MG63 (cell line): ENCODE measurements at places on chromosomes 1 and 21.

- no peak for DNase-seq
Observed at GRCh38 chr21:34970566-34970965, 78.5 kb downstream of the RUNX1 start.

DNA sequence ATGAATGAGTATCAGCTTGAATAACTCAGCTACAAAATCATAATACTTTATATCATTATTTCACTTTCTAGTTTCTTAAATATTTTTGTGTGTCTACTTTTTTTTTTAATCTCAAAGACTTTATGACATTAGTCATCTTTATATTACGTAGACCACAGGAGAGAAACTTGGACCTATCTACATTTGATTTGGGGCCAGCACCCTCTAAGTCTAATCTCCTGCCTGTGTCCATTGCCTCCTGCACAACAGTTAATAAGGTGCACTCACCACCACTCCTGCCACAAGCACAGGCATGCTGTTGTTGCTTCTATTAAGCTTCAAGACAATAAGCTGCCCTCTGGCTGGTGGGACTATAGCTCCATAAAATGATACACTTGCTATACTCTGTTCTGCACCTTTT is 70.4 kb downstream of the DIRAS3 start:
- peak; percentile 7 for DNase-seq

- peak; percentile 50 for DNase-seq
Observed at GRCh38 chr1:59013276-59013927, 229.6 kb upstream of the JUN start.

DNA sequence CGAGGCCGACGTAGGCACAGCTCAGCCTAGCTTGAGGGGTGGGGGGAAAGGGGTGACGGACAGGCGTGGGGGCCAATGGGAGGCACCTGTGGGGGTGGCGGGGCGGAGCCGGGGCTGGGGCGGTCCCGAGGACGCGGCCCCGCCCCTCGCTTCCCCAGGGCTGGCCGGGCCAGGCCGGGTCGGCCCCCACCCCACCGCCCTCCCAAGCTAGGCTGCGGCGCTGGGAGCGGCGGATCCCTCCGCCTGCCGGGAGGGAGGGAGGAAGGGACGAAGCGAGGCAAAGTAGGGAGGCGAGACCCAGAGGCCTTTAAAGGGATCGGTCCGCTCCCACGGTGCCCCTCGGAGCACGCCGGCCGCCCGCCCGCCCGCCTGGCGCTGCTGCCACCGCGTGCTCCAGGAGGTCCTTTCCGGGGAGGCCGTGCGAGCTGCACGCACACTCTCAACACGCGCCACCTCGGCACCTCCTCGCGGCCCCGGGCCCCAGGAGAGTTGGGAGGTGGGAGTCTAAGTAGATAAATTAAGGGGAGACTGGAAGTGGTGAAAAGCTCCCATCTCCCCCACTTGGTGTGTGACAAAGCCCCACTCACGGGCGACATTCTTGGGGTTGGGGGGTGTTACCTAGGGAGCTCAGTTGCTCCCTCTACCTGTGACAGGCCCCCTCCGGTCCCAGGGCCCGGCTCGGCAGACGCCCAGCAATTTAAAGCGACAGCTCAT is 375 bp upstream of the MEF2D start:
- DNase-seq: peak; percentile 98

DNA sequence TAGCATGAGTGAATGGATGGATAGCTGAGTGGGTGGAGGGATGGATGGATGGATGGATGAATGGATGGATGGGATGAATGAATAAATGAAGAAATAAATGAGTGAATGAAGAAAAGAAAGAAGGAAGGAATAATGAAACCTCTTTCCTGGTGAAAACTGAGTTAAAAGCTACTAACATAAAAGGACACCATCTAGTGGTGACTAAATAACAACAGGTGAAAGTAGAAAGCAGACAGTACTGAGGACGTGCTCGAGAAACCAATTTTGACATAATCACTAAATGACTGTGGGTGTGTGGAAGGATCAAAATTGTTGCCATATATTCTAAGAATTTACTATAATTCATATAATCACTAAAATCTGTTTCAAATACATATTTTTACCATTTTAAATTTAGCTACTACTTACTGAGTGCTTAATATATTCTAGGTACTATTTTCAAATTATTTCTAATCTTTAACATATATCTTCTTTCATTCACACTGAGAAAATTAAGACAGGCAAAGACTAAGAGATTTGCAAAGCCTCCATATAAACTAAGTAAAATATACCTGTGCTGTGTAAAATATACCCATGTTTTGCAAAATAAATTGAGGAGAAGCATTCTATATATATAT is 522.9 kb downstream of the LRRIQ3 start:
- no peak for DNase-seq

DNA sequence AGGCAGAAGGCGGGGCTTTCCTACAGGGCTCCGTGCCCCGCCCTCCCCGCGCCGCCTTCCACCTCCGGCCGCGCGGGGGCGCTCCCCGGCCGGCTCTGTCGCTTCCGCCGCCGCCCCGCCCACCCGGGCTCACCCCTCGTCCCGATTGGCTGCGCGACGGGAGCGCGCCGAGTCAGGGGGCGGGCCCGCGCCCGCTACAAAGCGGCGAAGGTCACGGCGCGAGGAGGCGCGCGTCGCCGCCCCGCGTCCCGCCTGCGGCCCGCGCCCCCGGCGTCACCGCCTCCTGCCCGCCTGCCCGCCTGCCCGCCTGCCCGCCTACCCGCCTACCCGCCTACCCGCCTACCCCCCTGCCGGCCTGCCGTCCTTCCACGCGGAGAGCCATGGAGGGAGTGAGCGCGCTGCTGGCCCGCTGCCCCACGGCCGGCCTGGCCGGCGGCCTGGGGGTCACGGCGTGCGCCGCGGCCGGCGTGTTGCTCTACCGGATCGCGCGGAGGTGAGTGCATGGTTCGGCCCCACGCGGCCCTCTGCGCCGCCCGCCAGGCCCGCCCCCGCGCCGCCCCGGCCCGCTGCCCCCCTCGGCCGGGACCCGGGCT is at the start of gene TMEM201:
Gene TMEM201 (plus strand): TSS at position 361 of the 593 bp plus-strand sequence. CDS start 20 bp downstream, at position 381.
- DNase-seq: peak; percentile 93

DNA sequence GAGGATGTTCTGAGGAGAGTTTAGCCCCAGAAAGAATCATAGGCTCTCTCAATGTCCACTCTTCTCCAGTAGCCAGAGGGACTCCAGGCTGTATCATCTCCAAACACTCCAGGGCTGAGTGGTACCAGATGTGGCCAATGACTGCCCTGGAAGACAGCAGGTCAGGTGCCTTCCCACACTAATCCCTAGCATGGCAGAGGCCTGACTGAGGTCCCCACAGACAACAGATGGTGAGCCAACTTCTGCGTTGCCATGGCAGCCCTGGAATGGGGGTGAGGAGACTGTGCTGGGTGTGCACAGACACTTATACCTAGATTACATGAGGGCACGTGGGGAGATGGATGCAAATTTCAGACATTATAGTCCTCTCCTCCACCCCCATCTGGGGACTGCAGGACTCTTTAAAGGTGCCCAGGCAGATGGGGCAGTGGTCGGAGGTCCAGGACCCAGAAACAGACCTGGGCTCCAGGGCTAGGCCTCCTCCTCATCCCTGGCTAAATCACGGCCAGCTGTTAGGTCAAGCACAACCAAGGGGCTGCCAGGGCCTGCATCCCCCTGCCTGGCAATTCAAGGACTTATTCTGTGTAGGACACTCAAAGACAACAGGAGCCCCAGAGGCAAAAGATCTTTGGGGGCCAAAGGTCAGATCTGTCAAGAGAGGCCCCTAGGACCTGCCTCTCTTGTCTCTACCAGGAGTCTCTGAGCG is 42.9 kb downstream of the CAMK2N1 start:
- no peak for DNase-seq
